ENCODE measurements at places on chromosomes 3 and 15.

GRCh38 chr3:105647047-105647446 lies 221.8 kb downstream of the CBLB start:
- DNase-seq, result no peak

DNA sequence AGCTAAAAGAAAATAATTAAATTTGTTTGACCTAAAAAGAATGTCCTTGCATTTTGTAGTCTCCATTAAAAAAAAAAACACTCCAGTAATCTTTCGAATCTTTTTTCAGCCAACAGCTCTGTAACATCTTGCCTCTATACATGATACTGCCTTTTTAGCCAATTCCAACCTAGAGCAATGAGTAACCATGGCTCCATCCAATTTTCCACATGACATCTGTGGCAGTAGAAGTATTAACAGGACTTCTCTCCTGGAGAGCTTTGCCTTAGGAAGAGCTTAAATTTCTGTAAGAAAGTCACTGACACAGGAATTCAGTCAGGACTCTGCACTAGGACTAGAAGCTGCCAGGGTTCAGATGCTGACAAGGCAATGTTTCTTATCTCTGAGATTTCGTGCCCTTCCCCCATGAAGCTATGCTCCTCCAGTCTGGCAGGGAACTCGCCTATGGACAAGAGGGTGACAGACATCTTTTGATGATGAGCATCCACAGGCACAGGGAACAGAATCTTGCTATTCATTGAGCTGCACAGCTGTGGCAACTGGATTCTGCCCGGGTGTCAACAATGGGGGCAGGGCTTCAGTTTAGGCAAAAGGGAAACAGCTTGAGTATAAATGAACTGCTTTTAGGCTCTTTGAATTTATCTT lies 81.8 kb downstream of the ALCAM start:
- DNase-seq, result no peak

- no peak for DNase-seq
Observed at GRCh38 chr3:59839810-59840515, 790.1 kb upstream of the CFAP20DC start.

DNA sequence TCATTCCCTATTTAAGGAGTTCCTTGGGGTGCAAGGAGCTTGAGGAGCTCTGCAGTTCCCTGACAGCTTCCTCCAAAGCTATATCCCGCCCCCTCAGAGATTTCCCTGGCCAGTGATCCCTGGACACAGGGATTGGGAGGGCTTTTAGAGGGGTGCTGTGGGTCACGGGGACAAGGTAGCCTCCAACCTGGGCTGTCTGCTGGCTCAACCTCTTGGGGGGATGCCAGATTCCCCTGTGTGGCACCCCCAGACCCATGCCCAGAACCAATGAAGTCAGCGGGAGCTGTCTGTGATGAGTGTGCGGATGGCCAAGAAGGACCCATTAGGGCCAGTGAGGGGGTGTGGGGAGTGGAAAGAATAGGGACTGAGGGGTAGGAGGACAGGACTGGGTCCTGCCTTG lies 21.0 kb upstream of the ATP2B2 start:
- DNase-seq, result no peak

DNA sequence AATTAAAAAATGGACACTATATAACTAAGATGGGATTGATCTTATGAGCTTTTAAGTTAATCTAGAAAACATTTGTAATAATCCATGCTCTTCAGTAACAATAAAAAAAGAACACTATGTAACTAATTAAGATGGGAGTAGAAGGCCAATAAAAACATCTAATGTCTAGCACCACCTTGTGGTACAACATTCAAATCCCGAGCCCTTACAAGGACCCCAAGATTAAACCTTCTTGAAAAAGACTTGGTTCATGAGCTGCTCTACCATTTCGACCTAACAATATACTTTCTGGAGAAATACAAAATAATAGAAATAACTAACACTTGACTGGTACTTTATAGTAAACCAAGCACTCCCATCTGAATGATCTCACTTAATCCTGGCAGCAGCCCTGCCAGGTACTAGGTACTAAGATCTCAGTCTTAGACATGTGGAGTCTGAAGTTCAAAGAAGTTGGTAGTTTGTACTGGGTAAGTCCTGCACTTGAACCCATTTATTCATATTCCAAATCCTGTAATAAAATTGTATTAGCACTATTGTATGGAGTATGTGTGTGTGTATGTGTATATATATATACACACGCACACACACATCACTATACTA lies 21.8 kb downstream of the METTL6 start:
- DNase-seq, result peak; percentile 53

DNA sequence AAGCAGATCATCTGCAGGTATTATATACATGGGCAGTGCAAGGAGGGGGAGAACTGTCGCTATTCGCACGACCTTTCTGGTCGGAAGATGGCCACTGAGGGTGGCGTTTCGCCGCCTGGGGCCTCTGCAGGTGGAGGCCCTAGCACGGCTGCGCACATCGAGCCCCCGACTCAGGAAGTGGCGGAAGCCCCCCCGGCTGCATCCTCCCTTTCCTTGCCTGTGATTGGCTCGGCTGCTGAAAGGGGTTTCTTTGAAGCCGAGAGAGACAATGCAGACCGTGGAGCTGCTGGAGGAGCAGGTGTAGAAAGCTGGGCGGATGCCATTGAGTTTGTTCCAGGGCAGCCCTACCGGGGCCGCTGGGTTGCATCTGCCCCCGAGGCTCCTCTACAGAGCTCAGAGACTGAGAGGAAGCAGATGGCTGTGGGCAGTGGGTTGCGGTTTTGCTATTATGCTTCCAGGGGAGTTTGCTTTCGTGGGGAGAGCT lies 639 bp downstream of the MKRN3 start:
- DNase-seq, result no peak

DNA sequence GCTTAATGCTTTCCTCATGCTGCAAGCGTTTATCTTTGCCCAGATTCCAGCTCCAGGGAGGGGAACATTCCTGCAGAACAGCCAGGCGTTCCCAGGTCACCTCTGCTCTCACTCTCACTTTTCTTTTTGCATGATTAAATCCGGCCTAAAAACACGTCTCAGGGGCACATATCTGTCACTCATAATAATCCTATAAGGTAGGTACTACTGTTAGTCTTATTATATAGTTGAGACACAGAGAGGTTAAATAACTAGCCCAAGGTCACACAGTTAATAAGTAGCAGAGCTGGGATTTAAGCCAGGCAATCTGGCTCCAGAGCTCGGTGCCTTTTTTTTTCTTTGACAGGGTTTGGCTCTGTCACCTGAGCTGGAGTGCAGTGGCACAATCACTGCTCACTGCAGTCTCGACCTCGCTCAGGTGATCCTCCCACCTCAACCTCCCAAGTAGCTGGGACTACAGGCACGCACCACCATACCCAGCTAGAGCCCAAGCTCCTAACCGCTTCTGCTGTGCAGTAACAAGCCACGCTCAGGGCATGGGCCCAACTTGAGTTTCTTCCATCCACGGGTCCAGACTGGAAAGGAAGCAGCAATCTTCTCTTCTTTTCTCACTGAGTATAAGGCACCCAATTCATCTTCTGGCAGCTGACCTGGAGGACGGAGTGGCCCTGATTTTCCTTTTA lies 96.5 kb downstream of the LIPC start:
- no peak for DNase-seq

DNA sequence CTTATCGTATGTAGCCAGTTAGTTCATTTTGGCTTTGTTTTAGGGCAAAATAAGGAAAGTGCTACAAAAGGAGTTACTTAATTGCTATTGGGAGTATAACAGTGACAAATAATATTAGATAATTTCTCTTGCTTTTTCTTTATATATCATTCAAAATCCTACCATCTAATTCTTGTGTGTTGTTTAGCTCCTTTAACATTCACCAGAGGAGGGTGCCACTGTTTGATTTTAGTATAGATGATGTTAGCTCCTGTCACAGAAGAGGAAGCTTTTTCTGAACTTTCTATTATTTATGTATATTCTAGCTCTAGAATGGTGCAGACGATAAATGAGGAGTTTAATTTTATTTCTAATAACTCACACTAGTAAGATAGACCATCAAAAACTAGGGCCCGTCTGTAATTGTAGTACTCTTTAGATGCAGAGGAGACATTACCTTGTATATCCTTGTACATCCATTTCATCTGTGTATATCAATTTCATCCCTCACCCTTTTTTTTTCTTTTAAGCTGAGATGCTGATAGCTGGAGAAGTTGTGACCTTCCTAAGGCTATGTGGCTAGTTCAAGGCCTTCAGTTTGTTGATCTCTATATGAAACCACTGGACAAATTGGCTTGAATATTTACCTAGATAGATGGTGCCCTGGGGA lies 3.0 kb downstream of the PPM1L start:
- DNase-seq, result no peak

DNA sequence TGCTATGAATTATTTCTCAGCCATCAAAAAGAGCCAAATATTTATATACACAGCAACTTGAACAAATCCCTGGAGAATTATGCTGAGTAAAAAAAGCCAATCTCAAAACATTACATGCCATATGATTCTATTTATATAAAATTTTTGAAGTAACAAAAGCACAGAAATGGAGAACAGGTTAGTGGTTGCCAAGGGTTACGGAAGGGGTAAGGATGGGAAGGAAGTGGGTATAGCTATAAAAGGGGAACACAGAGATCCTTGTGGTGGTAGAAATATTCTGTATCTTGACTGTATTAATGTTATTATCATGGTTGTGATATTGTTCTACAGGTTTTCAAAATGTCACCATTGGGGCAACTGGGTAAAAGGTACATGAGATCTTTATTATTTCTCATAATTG lies 62.3 kb upstream of the ASB14 start:
- DNase-seq, result no peak

DNA sequence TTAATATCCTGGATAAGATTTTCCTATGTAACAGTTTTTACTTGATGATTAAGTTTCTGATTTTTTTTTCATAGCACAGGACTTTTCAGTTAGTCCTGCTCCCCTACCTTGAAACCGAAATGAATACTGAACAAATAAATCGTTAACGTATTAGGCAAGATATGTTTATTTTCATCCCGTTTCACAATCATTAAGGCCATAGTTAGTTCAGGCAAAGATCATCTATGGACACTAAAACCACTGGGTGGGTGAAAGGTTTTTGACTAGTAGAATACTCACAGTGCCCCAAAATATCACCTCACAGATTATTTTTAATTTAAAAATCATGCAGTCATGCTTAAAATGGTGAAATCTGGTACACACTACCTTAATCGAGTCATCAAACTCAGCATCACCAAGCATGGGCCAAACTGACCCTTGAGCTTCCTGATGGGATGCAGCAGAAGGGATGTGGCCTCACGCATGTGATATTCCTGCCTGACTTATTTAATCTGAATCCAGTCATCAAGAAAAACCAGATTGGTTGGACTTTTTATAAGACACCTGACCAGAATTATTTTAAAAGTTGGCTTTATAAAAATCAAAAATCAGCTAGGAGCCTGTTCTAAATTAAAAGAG lies 365.0 kb downstream of the LPP start:
- no peak for DNase-seq

GRCh38 chr3:31553258-31553657 lies 20.5 kb downstream of the STT3B start:
- no peak for DNase-seq

DNA sequence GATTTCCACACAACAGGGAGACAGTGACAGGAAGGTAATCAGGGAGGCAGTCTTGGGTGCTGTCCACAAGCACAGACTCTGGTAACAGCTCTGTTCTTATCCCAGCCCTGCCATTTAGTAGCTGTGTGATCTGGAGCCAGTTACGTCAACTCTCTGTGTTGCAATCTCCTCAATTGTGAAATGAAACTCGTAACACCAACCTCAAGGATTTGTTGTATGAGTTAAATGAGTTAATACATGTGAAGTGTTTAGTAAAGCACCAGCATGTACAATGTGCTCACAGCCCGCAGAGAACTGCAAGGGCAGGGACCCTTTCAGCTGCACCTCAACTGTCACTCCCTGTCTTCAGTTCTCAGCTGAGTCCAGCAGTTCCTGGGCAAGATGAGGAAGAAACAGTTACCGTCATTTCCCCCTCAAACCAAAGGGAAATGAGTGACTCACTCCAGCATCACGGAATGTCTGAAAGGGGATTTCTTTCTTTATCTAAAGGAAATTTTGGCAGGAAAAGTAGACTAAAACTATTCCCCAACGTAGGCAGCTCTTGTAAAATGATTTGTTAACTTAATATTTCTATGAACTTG lies 39.9 kb upstream of the MB21D2 start:
- DNase-seq, result peak; percentile 4

DNA sequence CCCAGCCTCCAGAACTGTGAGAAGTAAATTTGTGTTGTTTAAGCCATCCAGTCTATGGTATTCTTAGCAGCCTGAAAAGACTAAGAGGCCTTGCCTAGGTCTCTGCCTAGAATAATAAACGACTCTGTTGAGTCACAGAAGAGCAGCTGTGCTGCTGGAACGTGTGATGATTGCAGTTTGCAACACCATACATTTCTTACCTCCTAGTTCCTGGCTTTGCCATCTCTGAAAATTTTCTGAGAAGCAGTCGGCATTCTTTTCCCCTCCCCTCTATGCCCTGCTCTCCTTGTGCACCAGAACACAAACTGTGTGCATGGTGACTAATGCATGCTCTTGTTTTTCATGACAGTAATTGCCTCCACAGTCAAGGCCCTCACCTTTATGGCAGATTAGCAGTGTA lies 301.3 kb downstream of the IL20RB start:
- no peak for DNase-seq

DNA sequence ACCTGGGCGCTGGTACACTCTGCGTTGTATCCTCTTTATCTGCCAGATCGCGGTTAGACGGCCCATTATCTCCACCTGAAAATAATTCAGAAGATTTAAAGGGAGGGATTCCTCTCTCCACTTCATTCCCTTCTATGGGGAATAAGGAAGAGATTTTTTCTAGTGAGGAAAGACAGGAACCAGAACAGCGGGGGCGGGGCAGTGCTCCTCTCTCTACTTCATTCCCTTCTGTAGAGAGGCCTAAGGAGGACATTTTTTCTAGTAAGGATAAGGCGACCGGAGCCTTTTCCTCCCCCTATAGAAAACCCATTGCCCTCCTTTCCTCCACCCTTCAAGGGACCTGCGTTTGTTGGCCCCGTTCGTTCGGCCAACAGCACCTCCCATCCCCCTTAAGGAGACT lies 8.3 kb upstream of the LIPH start:
- DNase-seq, result no peak

- no peak for DNase-seq
Observed at GRCh38 chr3:133856316-133856715, 39.4 kb downstream of the RAB6B start.

DNA sequence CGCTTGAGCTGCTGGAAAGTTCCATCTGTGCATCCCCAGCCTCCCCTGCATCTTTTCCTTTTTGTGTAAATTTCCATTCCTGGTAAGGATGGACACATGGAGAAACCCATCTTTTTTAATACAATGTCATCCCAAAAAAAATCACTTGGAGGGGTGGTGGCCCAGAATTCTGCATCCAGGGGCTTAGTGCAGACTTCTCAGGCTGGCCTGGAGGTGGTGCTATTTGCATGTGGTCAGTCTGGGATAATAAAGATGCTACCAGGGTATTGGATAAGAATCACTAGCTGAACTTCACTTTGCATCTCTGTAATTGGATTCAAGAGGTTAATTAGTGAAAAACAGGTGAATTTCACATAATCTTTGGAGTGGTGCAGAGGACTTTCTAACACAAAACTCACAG lies 1.8 kb upstream of the ZSCAN2 start:
- peak; percentile 35 for DNase-seq

DNA sequence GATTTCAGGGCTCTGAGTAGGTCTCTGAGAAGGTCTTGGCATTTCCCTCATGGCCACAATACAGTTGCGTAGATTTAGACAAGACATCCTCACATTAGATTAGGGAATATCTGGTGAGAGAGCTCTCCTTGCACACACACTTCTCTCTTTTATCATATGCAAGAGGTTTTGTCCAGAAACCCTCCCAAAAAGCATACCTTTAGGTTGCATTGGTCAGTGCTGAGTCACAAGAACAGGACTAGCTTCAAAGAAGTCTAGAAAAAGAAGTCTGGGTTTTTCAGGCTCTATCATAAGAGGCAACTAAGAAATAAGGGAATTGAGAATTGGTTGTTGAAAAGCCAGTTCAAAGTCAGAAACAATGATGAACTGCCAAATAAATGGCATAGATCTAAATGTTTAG lies 40.1 kb upstream of the MITF start:
- no peak for DNase-seq
